ENCODE measurements at places on chromosomes 12 and 14.

GRCh38 chr12:5416571-5416970 lies 15.3 kb upstream of the NTF3 start:
- no peak for DNase-seq

GRCh38 chr12:7021956-7022355 lies 3.7 kb upstream of the LPCAT3 start:
- no peak for DNase-seq

DNA sequence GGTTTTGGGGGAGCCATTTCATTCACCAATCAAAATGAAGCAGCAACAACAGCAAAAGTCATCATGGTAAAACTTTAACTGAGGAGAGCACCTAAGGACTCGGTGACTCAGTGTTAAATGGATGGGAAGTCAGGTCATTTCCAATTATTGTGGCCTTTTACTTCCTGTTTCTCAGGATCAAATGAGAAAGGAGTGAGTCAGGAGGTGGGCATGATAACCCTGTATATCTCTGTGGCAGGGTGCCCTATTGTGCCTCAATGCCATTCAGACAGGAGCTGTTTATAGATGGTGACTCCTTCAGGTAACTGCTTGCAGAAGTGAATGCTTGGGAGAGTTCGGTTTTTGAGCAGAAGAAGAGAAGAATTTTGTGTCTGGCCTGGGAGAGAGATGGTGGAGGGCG lies 135.5 kb upstream of the CPM start:
- no peak for DNase-seq

DNA sequence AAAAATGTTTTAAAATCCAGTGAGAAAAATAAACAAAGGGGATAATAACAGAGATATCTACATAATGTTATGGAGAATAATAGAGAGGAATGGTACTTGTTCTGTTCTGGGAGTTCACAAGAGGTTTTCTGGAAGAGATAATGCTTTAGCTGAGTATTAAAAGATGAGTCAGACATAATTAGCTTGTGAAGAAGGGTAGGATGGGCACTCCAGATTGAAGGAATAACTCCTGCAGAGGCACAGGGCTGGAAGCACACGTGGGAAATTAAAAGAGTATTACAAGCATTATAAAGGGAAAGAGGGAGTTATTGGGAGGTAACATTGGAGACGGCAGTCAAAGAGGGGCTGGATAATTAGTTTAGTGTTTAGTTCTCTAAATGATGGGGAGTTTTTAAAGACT lies 124.9 kb upstream of the BTG1 start:
- no peak for DNase-seq

- peak; percentile 32 for DNase-seq
Measured at GRCh38 chr12:95473231-95473883, 595 bp upstream of the METAP2 start.

- no peak for DNase-seq
Measured at GRCh38 chr14:30129807-30130206, 202.2 kb upstream of the PRKD1 start.

DNA sequence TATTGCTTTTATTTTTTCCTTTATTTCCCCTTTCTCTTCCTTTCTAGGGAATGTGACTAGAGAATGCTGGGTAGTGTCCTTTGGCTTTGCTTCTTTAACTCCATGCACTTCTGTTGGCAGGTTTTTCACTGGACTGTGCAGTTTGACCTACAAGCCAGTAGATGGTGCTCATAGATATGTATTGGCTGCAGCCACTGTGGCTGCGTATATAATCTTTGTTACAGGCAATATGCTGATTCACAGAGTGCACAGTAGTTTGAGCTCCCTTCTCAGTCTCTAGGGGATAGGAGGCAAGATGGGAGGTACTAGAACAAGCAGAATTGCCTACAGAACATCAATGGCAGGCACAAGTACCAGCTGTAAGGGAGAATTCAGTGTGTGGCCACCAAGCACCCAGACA lies 503.5 kb downstream of the LRFN5 start:
- no peak for DNase-seq

- no peak for DNase-seq
Measured at GRCh38 chr12:7498809-7499208, 4.8 kb downstream of the CD163 start.

- no peak for DNase-seq
Measured at GRCh38 chr12:1806301-1807086, 13.9 kb upstream of the LRTM2 start.

- DNase-seq = no peak
Measured at GRCh38 chr12:104166465-104166864, 28.5 kb upstream of the NFYB start.

- peak; percentile 56 for DNase-seq
Measured at GRCh38 chr12:76030341-76031080, 1.1 kb downstream of the PHLDA1 start.

DNA sequence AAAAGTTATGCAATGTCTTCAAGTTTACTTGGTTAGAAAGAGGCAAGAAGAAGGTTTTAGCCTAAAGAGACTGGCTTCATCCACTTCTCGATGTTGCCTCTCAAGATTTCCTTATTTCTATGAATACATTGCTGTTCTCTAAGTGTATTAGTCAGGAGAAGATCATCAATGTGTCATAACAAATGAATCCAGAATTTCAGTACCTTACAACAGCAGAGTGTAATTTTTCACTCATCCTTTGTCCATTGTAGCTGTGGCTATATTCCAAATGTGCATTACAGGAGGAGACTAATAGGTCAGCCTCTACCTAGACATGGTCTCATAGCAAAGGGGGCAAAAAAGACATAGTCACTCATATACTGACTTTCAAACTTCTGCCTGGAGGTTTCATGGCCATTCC lies 579.1 kb downstream of the PRKD1 start:
- DNase-seq = no peak

- no peak for DNase-seq
Measured at GRCh38 chr12:49827051-49827400, 1.2 kb downstream of the NCKAP5L start.

GRCh38 chr14:89339158-89339557 lies 77.9 kb downstream of the FOXN3 start:
- no peak for DNase-seq

DNA sequence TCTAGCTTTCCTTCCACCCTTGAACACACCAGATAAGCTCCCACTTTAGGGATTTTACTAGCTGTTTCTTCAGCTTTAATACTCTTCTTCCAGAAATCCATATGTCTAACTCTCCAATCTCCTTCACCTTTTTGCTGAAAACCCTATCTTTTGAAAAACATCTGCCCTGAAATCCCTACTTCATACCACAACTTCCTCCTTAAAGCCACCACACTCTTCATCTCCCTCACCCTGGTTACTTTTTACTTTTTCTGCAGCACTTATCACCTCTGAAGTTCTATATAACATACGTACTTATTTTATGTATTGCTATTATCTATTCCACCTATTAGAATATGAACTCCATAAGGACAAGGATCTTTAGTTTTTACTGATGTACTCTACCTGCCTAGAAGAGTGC lies 28.6 kb upstream of the PTPRQ start:
- no peak for DNase-seq

- DNase-seq = no peak
Measured at GRCh38 chr12:968545-968944, 19.1 kb upstream of the RAD52 start.

GRCh38 chr14:33814010-33814409 lies 136.9 kb downstream of the EGLN3 start:
- no peak for DNase-seq

GRCh38 chr12:68455691-68456345 lies 123.7 kb upstream of the MDM1 start:
- DNase-seq = no peak

GRCh38 chr14:86933460-86933859 lies 1059.5 kb downstream of the GALC start:
- no peak for DNase-seq

- DNase-seq = no peak
Measured at GRCh38 chr12:8038659-8039114, 6.2 kb downstream of the FOXJ2 start.

GRCh38 chr12:51265024-51265423 lies 5.2 kb downstream of the SMAGP start:
- no peak for DNase-seq

DNA sequence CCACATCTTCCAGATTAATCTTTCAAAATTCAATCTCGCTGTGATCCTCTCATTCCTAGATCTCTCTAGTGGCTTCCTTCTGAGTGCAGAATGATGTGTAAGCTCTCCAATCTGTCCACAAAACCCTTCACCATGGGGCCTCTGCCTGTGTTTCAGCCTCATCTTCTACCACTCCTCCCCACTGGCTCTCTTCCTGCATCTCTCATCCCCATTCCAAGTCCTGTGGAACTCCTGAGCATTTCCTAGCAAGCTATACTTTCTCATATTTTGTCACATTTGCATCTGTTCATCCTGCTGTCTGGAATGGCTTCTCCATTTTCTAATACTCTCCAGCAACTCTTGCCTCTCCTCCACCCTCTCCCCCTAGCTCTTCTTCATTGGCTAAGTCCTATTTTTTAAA lies 242.0 kb upstream of the DAAM1 start:
- no peak for DNase-seq

- no peak for DNase-seq
Measured at GRCh38 chr14:67547224-67547780, 14.2 kb downstream of the PLEKHH1 start.

DNA sequence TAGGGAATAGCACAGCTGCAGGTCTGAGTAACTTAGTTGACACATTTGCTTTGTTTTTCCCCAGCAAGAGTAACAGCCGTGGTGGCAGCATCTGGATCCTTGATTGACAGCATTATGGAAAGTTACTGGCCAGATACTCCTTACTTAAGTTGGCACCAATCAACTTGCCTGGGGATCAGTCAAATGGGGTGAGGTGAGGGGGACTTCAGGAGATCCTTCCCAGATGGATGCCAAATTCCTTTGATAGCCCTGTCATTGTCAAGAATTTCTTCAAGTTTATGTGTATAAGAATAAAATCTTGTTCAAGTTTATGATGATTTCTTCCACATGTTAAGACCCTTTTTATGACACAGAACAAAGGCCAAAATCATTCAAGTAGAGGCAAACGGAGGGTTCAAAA lies 618.4 kb downstream of the SLC6A15 start:
- DNase-seq = no peak

GRCh38 chr14:104394409-104394851 lies 185.1 kb upstream of the C14orf180 start:
- no peak for DNase-seq

DNA sequence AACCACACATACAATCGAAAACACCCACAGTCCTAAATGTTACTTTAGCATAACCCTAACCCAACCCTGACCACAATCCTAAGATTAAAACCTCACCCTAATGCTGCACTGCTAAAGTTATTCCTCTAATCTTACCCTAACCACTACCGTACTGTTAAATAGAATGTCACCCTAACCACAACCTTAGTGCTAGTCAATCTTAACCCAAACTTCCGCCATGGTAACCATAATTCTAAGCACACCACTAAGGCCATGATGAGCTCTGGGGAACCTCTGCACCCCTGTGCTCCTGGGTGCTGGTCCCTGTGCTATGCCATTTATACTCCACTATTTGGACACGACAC lies 38.0 kb downstream of the LTBP2 start:
- DNase-seq = peak; percentile 30

DNA sequence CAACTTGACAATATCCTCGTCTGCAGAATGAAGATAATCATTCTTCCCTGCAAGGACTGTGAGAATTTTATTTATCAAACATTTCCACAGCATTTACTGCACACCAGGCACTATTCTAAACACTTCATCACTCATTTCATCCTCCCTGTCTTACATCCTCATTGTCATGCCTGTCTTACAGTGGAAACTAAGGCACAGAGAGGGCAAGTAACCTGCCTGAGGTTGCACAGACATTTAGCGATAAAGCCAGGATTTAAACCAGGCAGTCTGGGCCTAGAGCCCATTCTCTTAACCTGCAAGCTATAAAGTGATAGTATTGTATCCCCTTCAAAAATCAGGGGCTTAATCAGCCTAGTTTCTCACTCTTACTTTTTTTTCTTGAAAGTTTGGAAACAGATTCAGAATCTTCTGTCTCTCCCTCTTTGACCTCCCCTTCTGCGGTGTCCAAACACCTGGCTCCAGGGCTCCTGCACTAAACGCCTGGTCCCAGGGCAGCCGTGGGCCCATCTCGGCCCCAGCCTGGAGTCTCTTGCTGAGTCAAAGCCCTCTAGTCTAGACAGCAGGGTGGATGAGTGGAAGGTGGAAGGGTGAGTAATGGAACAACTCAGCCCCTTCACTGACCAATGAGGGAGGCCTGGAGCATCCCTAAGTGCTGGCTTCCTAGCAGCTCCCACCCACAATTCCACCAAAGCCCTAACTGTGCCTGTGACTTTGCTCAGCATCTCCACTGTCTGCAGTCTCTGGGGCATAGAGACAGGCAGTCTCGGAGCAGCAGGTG lies 12.5 kb downstream of the ISM2 start:
- DNase-seq = no peak

GRCh38 chr12:6961695-6962284 lies 8.7 kb downstream of the PHB2 start:
- no peak for DNase-seq

GRCh38 chr12:9797722-9798619 lies 29.3 kb upstream of the KLRF1 start:
- DNase-seq = peak; percentile 63

- DNase-seq = no peak
Measured at GRCh38 chr12:120835304-120835612, 68.9 kb downstream of the SPPL3 start.

- DNase-seq = no peak
Measured at GRCh38 chr14:90726656-90727055, 89.6 kb downstream of the TTC7B start.

- DNase-seq = no peak
Measured at GRCh38 chr12:108307006-108307405, 32.1 kb downstream of the CMKLR1 start.

DNA sequence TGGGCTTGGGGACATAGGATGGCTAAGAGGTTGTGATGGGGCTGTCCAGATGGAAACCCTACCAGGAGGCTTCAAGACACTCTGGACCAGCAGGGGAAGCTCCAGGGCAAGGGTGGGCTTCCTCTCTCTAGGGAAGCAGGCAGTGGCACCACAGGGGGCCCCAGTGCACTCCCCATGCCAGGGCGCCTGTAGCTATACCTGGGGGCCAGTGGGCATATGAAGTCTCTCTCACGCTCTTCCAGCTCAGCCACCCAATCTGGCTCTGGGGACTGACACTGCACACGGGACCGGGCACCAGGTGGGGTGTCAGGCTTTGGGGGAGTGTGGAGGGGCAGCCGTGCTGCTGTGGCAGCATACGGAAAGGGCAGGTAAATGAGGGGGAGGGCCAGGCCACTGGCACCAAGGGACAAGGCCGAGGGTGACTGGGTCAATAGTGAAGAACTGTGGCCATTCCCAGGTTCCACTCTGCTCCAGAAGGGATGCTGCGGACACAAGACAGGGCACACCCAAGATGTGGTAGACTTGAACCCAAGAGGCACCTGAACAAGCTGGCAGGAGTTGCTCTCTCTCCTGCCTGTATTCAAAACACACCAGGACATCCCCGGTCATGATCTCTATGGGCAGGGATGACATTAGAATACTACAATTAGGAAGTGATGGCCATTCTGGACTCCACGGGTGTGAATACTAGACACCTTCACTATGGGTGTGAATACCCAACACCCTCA lies 27.5 kb downstream of the RFLNA start:
- DNase-seq = no peak

- DNase-seq = no peak
Measured at GRCh38 chr12:50081096-50081808, 3.9 kb upstream of the SMARCD1 start.

GRCh38 chr14:103899316-103899715 lies 28.9 kb upstream of the TDRD9 start:
- DNase-seq = no peak

Data from effector memory CD8-positive, alpha-beta T cell (primary cell).